Gastrocnemius medialis (tissue), 4 donors: ENCODE measurements at places on chromosomes 11 and 22. TPM values are rescaled to one million over a fixed set of nuclear protein-coding genes. Genes with fewer than 3 reads are reported as not detected.

GRCh38 chr11:14374922-14375830 is 16.2 kb upstream of the RRAS2 start:
- DNase-seq = no peak

- DNase-seq = no peak
These were observed 5.0 kb upstream of the APOL1 start for GRCh38 chr22:36247955-36248354.

DNA sequence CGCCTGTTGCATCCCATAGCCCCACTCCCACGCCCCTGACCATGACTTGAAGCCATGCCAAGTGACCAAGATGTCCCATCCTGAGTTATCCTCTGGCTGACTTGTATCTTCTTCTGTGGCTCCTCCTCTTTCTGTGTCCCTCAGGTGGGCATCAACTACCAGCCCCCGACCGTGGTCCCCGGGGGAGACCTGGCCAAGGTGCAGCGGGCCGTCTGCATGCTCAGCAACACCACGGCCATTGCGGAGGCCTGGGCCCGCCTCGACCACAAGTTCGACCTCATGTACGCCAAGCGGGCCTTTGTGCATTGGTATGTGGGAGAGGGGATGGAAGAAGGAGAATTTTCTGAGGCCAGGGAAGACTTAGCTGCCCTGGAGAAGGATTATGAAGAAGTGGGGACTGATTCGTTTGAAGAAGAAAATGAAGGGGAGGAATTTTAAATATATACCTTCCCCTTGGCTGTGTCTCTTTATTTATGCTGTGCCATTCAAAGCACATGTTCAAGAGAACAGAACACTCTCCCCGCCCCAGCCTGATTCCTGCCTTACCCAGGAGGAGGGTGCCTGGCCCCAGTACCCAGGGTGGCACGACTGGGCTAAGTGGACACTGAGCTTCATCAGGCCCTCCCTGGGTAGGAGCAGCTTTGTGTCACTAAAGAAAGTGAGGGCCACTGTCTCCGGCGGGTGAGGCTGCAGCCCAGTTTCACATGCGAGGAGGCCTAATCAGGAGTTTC is 19.1 kb upstream of the USP18 start:
- peak; percentile 9 for DNase-seq

GRCh38 chr11:73405146-73405510 is 28.9 kb downstream of the RELT start:
- no peak for DNase-seq

DNA sequence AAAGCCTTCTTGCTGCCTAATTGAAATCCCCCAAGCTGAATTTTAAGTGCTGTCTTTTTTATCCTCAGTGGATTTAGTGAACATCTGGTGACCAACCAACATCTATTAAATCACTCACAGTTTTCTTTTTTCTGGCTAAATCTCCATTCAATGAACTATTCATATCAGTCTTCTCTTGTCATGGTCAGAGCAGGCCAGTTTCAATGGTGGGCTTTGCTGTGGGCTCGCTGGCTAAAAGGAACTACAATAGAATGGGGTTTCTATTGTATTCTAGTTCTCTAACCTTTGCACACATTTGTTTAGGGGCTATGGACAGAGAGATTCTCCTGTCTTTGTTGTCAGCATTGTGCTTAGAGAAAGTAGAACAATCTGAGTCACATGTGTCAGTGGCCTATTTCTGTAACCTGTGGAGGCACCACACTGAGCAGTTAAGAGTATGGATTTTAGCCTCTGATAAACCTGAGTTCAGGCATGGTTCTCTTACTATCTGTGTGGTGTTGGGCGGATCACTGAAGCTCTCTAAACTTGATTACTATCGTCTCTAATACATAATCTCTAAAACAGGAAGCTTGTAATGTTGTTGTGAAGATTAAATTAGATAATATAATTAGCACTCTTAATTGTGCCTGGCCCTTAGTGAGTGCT is 94.2 kb upstream of the CADM1 start:
- no peak for DNase-seq

DNA sequence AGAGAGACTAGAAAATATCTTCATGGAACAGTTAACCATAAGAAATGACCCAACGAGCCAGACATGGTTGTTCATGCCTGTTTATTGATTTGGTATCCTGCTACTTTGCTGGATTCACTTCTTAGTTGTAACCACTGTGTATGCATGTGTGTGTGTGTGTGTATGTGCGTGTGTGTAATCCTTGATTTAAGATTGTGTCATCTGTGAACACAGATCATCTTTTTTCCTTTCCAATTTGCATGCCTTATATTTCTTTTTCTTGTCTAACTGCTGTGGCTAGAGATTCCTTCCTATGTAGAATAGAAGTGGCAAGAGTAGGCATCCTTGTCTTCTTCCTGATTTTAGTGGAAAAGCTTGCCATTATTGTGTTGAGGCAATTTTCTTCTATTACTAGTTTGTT is 16.4 kb upstream of the CLTCL1 start:
- DNase-seq = no peak

DNA sequence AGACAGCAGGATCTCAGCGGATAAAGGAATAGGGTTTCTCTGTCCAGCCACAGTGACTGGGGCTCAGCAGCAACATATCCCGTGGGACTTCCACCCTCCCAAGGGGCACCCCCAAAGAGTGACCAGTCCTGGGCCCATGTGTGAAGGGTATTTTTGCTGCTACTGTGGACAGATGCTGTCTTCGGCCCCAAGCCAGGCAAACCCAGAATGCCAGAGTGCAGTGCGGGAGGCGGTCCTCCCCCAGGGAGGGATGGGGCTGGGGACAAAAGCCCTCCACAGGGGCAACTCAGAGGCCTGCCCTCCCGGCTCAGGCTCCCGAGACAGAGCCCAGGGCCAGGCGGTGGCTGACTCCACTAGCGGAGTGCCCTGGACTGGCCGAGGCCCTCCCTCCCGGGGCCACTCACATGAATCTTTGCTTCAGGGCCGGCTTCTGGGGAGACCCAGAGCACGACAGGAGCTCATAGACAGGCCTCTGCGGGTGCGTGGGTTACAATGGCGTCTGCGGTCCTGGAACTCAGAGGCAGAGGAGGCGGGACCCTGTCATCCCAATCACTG is 34.7 kb upstream of the WNT7B start:
- DNase-seq = peak; percentile 14

GRCh38 chr11:70577258-70577603 is 178.9 kb downstream of the CTTN start:
- no peak for DNase-seq

GRCh38 chr11:932435-932834 is 6.8 kb downstream of the AP2A2 start:
- DNase-seq = no peak

DNA sequence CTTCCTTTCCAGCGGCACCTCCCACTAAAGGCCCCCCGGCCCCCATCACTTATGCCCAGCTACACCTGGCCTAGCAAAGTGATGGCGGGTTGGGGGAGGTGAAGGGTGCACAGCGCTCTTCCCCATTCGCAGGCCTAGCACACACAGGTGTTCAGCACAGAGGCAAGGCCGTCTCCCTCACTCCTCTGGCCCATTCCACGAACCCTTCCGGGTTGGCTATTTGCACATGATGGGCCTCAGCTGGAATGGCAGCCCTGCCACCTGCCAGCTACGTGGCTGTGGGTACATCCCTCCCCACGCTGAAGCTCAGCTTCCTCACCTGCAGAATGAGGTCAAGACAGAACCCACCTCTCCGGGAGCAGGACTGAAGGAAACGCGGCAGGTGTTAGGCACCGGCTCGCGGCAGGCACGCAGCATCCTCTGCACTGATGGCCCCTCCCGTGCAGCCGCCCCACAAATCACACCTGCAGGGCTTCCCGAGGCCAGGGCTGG is 4.8 kb downstream of the KIAA0930 start:
- DNase-seq = no peak

- DNase-seq = no peak
These were observed 92.0 kb downstream of the SGSM3 start for GRCh38 chr22:40462195-40462984.

- DNase-seq = no peak
These were observed 125.6 kb downstream of the BRD1 start for GRCh38 chr22:49702068-49702397.

DNA sequence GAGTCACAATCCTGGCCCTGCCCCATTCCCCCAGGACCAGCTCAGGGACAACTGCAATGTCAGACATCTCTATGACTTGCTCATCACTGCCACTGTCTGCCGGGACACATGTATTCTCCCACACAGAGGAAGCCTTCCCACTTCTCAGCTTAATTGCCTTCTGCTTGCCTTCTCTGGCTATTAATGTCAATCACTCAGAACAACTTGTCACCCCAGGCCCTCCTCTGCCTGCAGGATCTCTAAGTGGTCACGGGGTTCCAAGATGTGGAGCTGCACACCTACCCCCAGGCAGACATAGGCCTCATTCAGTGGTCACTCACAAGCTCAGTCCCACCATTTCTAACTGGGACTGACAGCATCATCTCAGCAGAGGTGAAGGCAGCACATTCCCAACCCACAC is 15.1 kb downstream of the PLEKHA7 start:
- no peak for DNase-seq

- no peak for DNase-seq
These were observed 7.5 kb downstream of the SERPING1 start for GRCh38 chr11:57605028-57605420.

DNA sequence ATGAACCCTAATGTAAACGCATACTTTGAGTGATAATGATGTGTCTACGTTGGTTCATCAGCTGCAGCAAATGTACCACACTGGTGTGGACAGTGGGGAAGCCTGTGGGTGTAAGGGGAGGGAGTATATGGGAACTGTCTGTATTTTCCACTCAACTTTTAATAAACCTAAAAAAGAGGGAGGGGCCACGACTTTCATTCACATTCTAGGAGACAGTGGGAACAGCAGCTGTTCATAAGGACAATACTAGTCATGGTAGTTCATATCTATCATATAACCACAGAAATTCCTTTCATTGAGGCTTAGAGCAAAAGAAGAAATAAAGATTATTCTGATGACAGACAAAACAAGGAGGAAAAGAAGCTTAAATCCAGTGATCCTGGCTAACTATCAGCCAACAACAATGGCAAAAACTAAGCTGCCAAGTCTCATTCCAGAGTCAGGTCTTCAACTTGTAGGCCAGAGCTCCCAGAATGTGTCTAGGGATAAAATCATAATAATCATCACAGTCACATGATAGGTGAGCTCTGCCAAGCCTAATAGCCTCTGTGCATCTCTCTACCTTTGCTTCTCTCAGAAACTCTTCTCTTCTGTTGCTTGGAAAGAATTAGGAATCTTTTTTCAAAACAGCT is 59.4 kb upstream of the CHRM4 start:
- DNase-seq = no peak

DNA sequence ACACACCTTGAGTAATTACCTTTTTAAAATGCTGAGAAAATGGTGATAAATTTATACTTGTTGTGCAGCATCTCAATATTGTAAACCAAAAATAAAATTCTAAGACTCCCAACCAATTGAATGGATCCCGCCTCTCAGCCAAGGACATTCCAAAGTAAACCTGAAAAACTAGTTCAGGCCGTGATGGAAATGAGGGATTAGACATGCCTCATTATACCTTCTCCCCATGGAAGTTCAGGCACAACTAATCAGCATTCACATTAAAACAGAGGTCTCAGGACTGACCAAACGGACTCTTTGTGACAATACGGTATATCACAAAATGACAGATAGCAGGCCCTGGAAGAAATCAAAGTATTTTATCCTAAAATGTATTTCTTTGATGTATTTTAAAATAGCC is 907.4 kb upstream of the RAG2 start:
- DNase-seq = no peak

GRCh38 chr11:126857860-126858808 is 142.4 kb downstream of the KIRREL3 start:
- no peak for DNase-seq

DNA sequence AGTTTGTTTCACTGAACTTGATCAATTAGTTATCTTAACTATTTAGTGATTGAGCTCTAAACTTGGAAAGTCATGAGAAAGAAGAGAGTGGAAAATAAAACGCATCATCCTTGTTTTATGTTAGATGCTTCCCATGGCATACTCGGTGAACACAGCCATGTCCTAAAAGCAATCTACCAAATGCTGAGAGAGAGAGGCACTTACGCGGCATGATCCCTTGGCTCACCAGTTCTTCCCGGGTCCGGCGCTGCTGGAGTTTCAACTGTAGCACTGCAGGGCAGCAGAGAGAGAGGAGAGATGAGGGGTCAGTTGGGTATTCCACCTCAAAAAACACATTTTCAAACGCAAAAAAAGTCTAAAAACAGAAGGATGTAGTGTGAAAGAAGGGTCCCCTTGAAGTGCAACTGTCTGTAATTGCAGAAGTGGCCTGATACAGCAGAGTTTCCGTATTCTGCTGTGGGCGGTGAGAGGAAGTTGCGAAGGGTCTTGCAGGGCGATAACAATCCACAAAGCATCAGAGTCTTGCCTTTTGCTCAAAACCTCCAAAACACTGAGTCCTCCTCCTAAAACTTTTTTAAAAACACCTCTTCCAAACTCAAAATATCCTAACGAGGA is 92.7 kb downstream of the SGSM3 start:
- DNase-seq = no peak

- DNase-seq = no peak
These were observed 214.0 kb downstream of the OR4C45 start for GRCh38 chr11:50246699-50247098.

DNA sequence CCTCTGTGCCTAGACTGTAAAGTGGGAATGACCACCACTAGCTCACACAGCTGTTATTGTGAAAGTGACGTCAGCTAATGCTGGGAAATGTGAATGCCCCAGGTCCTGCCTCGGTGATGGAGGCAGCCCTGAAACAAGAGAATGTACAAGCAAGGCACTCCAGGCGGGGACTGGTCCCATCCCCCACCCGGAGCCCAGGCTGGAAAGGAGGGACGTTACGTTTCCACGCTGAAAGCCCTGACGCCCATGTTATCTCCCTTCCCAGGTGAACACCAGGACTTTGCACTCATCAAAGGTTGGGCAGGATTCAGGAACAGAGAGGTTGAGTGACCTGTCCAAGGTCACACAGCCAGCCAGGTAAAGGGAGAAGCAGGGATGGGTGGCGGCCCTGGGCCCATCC is 784 bp downstream of the SULT4A1 start:
- no peak for DNase-seq

Gene POU2F3
- total RNA-seq = not detected

Gene HORMAD2
- total RNA-seq = not detected

Gene CCDC73
- total RNA-seq = not detected

Gene MS4A3
- not detected for total RNA-seq

Gene OR5B12
- not detected for total RNA-seq

Gene TMEM121B
- 0.20 TPM for total RNA-seq

Gene PARVA
- 7.4 TPM for total RNA-seq

Gene SLC22A25
- not detected for total RNA-seq
